Neural crest cell (in vitro differentiated cells): ENCODE measurements at places on chromosomes 4 and X. TPM values are rescaled to one million over a fixed set of nuclear protein-coding genes. Genes with fewer than 3 reads are reported as not detected.

GRCh38 chrX:153631907-153632594, 15.0 kb upstream of the DUSP9 start:
- no peaks in the 10 kb centered on the region for H3K4me1 ChIP-seq
- H3K4me3 ChIP-seq, result no peak overlapping the region
- no peak overlapping the region for H3K27ac ChIP-seq

DNA sequence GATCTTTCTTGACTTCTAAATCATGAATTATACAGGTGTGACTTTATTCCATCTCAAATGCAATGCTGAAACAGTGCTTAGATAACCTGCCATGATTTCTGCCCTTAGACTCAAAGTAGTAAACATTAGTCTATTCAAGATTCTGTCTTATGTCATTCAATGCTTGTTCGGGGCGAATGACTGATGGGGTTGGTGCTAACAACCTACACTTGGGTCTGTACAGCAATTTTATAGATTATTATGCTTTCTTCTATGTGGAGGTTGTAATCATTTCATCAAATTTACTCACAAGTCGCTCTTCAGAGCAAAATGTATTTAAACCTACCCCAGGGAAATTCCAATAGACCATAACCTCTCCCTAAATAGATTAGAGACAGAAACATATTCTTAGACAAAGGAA, 1021.5 kb upstream of the GRID2 start:
- no peak for DNase-seq
- no peaks in the 10 kb centered on the region for H3K4me1 ChIP-seq
- H3K27me3 ChIP-seq, result no peaks in the 10 kb centered on the region
- no peak overlapping the region for H3K4me3 ChIP-seq
- no peaks in the 10 kb centered on the region for H3K36me3 ChIP-seq

- no peaks in the 10 kb centered on the region for H3K27me3 ChIP-seq
- H3K27ac ChIP-seq, result no peak overlapping the region
- H3K4me3 ChIP-seq, result no peak overlapping the region
- H3K36me3 ChIP-seq, result no peaks in the 10 kb centered on the region
- DNase-seq, result no peak
These were observed 321.0 kb upstream of the SLIT2 start for GRCh38 chr4:19930742-19931141.

GRCh38 chrX:69116077-69116476, 49.2 kb downstream of the PJA1 start:
- no peaks in the 10 kb centered on the region for H3K27me3 ChIP-seq
- DNase-seq, result no peak
- no peak overlapping the region for H3K27ac ChIP-seq
- H3K36me3 ChIP-seq, result no peaks in the 10 kb centered on the region

DNA sequence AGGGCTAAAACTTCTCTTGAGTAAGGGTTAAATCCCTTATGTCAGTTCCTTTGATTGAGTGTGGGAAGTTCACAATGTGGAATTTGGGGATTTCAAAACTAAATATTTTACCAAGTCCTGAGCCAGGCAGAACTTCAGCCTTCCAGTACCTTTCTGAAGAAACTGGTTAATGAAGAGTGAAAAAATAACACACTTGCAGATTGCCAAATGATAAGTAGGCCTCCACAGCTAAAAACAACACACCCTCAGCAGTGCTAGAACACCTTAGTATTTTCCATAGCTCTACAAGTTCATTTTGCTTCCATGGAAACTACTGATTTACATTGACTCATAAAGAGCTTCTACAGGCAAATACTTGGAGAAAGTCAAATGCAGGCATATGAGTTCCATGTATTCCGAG, 326.8 kb downstream of the ZNF674 start:
- no peaks in the 10 kb centered on the region for H3K27me3 ChIP-seq
- H3K4me1 ChIP-seq, result no peaks in the 10 kb centered on the region
- no peak overlapping the region for H3K27ac ChIP-seq
- H3K36me3 ChIP-seq, result no peaks in the 10 kb centered on the region
- no peak for DNase-seq
- H3K4me3 ChIP-seq, result no peak overlapping the region

DNA sequence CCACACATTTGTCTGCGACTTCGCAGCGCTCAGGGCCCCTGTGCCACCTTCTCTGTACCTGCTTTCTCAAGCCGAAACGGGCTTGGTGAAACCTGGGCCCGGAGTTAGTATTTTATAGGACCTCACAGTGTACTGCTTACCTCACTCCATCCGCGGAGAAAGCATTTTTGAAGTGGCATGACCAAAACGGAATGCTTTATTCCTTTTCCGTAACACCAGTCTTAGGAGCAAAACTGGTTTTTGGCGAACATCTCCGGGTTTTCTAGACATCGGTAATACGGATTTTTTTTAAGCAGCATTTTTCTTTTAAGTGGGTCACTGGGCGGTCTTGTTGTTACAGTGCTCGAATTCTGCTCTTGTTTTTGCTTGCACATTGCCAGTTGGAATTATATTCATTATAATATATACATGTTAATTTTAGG, 3.6 kb downstream of the ZIC3 start:
- no peak for DNase-seq
- H3K4me3 ChIP-seq, result peak overlapping the region; percentile 60
- peaks cover 10% of the 10 kb centered on the region for H3K4me1 ChIP-seq

GRCh38 chr4:148447681-148448080, 5.5 kb upstream of the NR3C2 start:
- DNase-seq, result no peak
- no peak overlapping the region for H3K4me3 ChIP-seq
- H3K27me3 ChIP-seq, result peaks cover 78% of the 10 kb centered on the region
- H3K36me3 ChIP-seq, result no peaks in the 10 kb centered on the region
- H3K4me1 ChIP-seq, result peaks cover 7% of the 10 kb centered on the region

GRCh38 chr4:105666693-105667092, 41.8 kb downstream of the INTS12 start:
- no peaks in the 10 kb centered on the region for H3K36me3 ChIP-seq
- DNase-seq, result no peak
- H3K27me3 ChIP-seq, result peaks cover 40% of the 10 kb centered on the region
- no peak overlapping the region for H3K27ac ChIP-seq
- H3K4me1 ChIP-seq, result no peaks in the 10 kb centered on the region

The CT47B1 gene
- total RNA-seq, result not detected in 2 replicates

GRCh38 chr4:3040452-3041191, 33.7 kb downstream of the HTT-AS start:
- H3K27ac ChIP-seq, result no peak overlapping the region
- peaks cover 5% of the 10 kb centered on the region for H3K27me3 ChIP-seq
- peaks cover 12% of the 10 kb centered on the region for H3K4me1 ChIP-seq
- no peak overlapping the region for H3K4me3 ChIP-seq
- no peak for DNase-seq

The CLIC2 gene
- total RNA-seq, result 0.77 and 2.2 TPM in 2 replicates

The SPP1 gene
- total RNA-seq, result 14.2 and 23.5 TPM in 2 replicates

DNA sequence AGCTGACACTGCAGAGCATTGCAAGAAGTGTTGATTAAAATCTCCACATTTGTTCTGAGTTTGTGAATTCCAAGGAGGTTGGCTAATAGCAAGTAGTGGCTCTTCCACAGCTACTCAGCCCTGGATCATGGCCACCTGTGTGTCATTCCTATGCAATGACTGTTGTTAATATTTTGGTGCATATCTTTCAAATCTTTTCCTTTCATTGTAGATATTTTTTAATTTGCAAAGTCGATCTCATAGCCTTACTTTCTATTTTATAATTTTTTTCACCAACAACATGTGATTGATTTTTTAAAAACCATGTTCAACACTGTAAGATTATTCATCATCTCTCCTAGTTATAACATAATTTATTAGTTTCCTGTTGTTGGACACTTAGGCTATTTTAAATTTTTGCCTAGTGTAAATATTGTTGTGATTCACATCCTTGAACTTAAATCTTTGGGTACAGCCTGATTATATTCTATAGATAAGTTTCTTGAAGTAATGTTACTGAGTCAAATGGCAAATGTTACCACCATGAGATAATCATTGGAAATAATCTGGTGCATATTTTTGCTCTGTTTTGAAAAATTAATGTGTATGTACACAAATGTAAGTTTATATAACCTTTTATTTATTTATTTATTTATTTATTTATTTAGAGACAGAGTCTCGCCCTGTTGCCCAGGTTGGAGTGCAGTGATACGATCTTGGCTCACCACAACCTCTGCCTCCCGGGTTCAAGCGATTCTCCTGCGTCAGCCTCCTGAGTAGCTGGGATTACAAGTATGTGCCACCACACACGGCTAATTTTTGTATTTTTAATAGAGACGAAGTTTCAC, 17.1 kb upstream of the ARHGAP10 start:
- H3K4me1 ChIP-seq, result no peaks in the 10 kb centered on the region
- H3K36me3 ChIP-seq, result no peaks in the 10 kb centered on the region
- peaks cover 48% of the 10 kb centered on the region for H3K27me3 ChIP-seq
- H3K4me3 ChIP-seq, result no peak overlapping the region

The GIMD1 gene
- not detected in 2 replicates for total RNA-seq

DNA sequence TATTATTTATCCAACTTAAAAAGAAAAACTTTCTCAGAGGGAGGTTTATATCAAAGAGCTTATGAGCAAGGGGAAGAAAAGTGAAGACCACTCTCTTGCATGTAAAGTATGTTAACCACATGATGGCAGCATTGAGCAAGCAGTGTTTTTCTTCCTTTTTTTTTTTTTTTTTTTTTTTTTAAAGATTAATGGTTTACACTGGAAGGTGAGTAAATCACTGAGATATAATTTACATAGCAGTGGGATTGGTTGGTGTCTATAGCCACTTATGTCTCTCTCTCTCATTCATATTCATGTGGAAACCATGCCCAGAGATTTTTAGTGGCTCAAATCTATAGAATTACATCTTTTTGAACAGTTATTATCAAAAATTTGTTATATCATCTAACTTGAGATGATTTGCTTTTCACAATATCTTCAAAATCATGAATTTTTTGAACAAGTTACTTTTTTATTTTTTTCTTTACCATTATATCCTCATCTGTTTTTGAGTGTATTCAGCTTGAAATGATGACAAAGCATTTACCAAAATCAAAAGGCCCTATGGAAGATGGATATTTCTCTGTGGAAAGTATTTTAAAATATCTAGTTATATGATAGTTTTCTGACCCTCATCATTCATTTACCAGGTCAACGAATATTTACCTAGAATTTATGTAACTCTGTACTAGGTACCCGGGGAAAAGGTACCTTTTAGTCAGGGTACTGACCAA, 31.6 kb downstream of the MTHFD2L start:
- no peak overlapping the region for H3K27ac ChIP-seq
- no peaks in the 10 kb centered on the region for H3K4me1 ChIP-seq
- no peaks in the 10 kb centered on the region for H3K27me3 ChIP-seq

- no peak overlapping the region for H3K27ac ChIP-seq
- H3K36me3 ChIP-seq, result no peaks in the 10 kb centered on the region
- no peak overlapping the region for H3K4me3 ChIP-seq
- H3K27me3 ChIP-seq, result no peaks in the 10 kb centered on the region
These were observed 412.1 kb downstream of the UBE2NL start for GRCh38 chrX:144295921-144296320.

The ZNF157 gene
- total RNA-seq, result 1.4 and 1.9 TPM in 2 replicates

GRCh38 chr4:2049811-2050210, 9.3 kb upstream of the NAT8L start:
- H3K27me3 ChIP-seq, result peaks cover 12% of the 10 kb centered on the region
- no peaks in the 10 kb centered on the region for H3K4me1 ChIP-seq
- no peaks in the 10 kb centered on the region for H3K36me3 ChIP-seq
- no peak overlapping the region for H3K4me3 ChIP-seq

The FOXO4 gene
- total RNA-seq, result 10.1 and 12.0 TPM in 2 replicates

GRCh38 chr4:78297116-78297800, 240.1 kb downstream of the FRAS1 start:
- H3K36me3 ChIP-seq, result peaks cover 2% of the 10 kb centered on the region
- no peak for DNase-seq
- peaks cover 3% of the 10 kb centered on the region for H3K4me1 ChIP-seq

GRCh38 chr4:121421594-121421993, 40.8 kb upstream of the QRFPR start:
- no peaks in the 10 kb centered on the region for H3K4me1 ChIP-seq
- H3K36me3 ChIP-seq, result no peaks in the 10 kb centered on the region
- H3K27me3 ChIP-seq, result no peaks in the 10 kb centered on the region
- no peak for DNase-seq
- H3K4me3 ChIP-seq, result no peak overlapping the region
- H3K27ac ChIP-seq, result no peak overlapping the region

DNA sequence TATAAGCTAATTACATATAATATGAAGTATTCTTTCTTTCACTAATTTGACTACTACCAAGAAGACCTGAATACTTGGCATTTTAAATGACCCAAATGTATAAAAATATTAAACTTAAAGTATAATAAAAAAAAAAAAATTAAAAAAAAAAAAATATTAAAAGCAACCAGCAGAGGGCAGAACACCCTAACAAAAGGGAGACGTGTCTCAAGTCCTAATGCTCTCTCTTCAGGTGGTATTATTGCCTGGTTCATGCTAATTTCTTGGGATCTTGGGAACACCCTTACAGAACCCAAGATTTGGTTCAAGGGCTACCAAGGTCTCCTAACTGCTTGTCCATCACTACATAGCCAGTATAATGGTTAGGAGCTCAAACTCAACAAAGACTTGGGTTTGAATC, 754.8 kb downstream of the RAB28 start:
- no peaks in the 10 kb centered on the region for H3K36me3 ChIP-seq
- no peak for DNase-seq
- no peak overlapping the region for H3K27ac ChIP-seq
- H3K27me3 ChIP-seq, result peaks cover 5% of the 10 kb centered on the region

DNA sequence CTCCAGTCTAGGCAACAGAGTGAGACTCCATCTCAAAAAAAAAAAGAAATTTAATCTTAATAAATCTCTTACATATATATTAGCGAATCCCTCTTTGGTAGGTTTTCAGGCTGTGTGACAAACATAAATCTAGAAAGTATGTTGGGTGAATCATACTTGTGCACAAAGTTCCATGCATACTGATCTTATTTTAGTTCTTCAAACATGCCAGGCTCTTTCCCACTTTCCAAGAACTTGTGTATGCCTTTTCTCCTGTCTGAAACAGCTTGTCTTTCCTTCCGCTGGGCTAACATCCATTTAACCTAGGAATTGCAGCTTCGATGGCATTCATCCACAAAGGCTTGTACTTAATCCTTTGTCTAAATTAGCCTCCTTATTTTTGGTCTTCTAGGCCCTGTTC, 156.6 kb upstream of the CASK start:
- no peaks in the 10 kb centered on the region for H3K4me1 ChIP-seq
- DNase-seq, result no peak
- no peaks in the 10 kb centered on the region for H3K27me3 ChIP-seq
- H3K4me3 ChIP-seq, result no peak overlapping the region
- H3K36me3 ChIP-seq, result peaks cover 2% of the 10 kb centered on the region
- no peak overlapping the region for H3K27ac ChIP-seq

The PSAPL1 gene
- not detected in 2 replicates for total RNA-seq

GRCh38 chrX:10399043-10399741, 221.2 kb downstream of the MID1 start:
- no peaks in the 10 kb centered on the region for H3K36me3 ChIP-seq
- no peaks in the 10 kb centered on the region for H3K4me1 ChIP-seq
- H3K27ac ChIP-seq, result no peak overlapping the region
- no peak for DNase-seq

GRCh38 chr4:58560736-58561135, 1450.6 kb upstream of the IGFBP7 start:
- no peaks in the 10 kb centered on the region for H3K4me1 ChIP-seq
- no peaks in the 10 kb centered on the region for H3K27me3 ChIP-seq
- DNase-seq, result no peak
- H3K27ac ChIP-seq, result no peak overlapping the region
- H3K4me3 ChIP-seq, result no peak overlapping the region
- no peaks in the 10 kb centered on the region for H3K36me3 ChIP-seq

GRCh38 chr4:173121076-173121561, 47.5 kb upstream of the GALNT7 start:
- H3K4me1 ChIP-seq, result no peaks in the 10 kb centered on the region
- no peaks in the 10 kb centered on the region for H3K27me3 ChIP-seq
- H3K36me3 ChIP-seq, result no peaks in the 10 kb centered on the region
- DNase-seq, result no peak
- H3K4me3 ChIP-seq, result no peak overlapping the region

The FRMD7 gene
- 0.21 and 0.52 TPM in 2 replicates for total RNA-seq

- no peaks in the 10 kb centered on the region for H3K27me3 ChIP-seq
- H3K27ac ChIP-seq, result no peak overlapping the region
- H3K36me3 ChIP-seq, result peaks cover 2% of the 10 kb centered on the region
- no peak overlapping the region for H3K4me3 ChIP-seq
- peaks cover 10% of the 10 kb centered on the region for H3K4me1 ChIP-seq
These were observed 50.7 kb downstream of the MAP7D3 start for GRCh38 chrX:136200466-136200865.
